Transverse colon (tissue), 4 donors: ENCODE measurements at places on chromosomes 16 and 17. TPM values are rescaled to one million over a fixed set of nuclear protein-coding genes. Genes with fewer than 3 reads are reported as not detected.
A peak's percentile ranks its signal among the peaks of the same experiment; 100 is the strongest.

Gene GNAO1
- total RNA-seq: 25.4 TPM

Gene RSKR
- 8.3 TPM for total RNA-seq

Gene LITAFD
- total RNA-seq: not detected

Gene ACAP1
- total RNA-seq: 4.8 TPM

Gene GDPD1
- 22.1 TPM for total RNA-seq

Gene KCNJ18
- not detected for total RNA-seq

Gene CFAP97D1
- not detected for total RNA-seq

Gene CACNG3
- not detected for total RNA-seq

Gene MMP15
- total RNA-seq: 77.6 TPM

Gene FBXW10
- not detected for total RNA-seq

Gene CCL17
- total RNA-seq: not detected

DNA sequence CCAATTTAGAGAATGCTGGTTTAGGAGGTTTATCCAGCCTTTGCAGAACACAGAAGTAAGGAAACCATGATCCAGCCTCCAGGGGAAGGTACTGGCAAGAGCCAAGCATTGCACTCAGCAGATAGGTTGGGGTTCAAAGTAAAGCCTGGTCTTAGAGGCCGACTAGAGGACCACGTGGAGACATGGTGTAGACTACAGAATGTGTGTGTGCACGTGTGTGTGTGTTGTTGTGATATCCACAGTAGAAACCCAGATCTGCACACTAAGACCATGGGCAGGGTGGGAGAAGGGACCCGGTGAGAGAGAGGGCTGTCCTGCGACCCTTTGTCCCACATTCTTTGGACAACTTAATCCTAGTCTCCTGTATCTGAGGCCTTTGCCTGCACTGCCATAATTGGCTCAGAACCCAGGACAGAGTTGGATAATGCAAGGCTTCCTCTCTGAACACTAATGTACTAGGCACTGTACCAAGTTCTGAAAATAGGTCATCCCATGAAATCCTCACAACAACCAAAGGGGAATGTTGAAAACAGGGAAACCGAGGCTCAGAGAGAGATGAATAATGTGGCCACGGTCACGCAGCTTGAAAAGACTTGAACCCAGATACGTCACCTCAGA lies 325.1 kb upstream of the HSBP1 start:
- H3K27ac ChIP-seq: no peak overlapping the region
- no peaks in the 10 kb centered on the region for H3K36me3 ChIP-seq
- H3K4me1 ChIP-seq: no peaks in the 10 kb centered on the region
- no peak for DNase-seq
- H3K27me3 ChIP-seq: no peaks in the 10 kb centered on the region

GRCh38 chr17:68581863-68582645 lies 19.1 kb downstream of the FAM20A start:
- H3K27ac ChIP-seq: no peak overlapping the region
- H3K36me3 ChIP-seq: no peaks in the 10 kb centered on the region

DNA sequence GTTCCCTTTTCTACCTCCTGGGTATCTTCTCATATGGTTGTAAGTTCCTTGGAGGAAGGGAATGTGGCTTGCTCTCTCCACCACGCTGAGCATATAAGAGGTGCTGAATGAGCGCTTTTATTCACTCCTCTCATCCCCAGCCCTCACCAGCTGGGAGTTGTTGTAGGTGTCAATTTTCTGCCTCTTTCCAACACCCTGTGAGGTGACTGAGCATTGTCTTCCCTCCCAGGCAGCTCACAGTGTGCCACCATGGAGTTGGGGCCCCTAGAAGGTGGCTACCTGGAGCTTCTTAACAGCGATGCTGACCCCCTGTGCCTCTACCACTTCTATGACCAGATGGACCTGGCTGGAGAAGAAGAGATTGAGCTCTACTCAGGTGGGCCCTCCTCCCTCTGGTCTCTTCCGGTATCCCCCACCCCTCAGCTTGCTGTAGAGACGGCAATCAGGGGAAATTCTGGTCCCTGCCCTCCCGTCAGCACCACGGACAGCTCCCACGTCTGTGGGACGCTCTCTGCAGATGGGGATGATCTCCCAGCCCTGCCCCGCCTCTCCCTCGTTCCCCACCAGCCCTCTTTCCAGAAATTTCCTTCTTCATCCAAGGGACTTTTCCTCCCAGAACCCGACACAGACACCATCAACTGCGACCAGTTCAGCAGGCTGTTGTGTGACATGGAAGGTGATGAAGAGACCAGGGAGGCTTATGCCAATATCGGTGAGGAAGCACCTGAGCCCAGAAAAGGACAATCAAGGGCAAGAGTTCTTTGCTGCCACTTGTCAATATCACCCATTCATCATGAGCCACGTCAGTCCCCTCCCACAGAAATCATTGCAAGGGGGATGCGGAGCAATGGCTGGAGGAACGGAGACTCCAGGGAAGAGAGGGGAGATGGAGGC lies 18.3 kb downstream of the CIITA start:
- peak; percentile 33 for DNase-seq
- no peak overlapping the region for H3K4me3 ChIP-seq
- H3K4me1 ChIP-seq: no peaks in the 10 kb centered on the region
- no peak overlapping the region for H3K27ac ChIP-seq

DNA sequence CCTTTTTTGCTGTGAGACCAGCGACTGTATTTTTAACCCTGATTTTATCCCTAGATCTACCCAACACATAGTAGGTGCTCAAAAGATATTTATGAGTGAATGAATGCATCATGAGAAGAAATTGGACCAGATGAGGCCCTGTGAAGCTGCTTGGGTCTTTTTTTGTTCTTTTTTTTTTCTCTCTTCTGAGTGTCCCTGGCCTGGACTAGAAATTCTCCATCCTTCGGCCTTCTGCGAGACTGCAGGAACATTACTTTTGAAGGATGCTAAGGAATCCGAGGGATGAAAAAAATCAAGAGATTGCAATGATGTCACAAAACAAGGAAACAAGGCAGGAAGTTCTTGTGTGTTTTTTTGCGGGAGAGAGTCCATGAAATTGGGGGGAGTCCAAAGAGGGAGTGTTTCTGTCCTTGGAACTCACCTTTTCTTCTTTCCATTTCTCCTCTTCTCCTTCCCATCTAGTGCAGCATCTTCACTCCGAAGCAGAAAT lies 560 bp upstream of the RUSF1 start:
- H3K4me3 ChIP-seq: peak overlapping the region; percentile 85
- no peak for DNase-seq
- H3K27me3 ChIP-seq: no peaks in the 10 kb centered on the region
- H3K4me1 ChIP-seq: peaks cover 17% of the 10 kb centered on the region

- H3K36me3 ChIP-seq: no peaks in the 10 kb centered on the region
- peaks cover 12% of the 10 kb centered on the region for H3K27me3 ChIP-seq
- no peak overlapping the region for H3K27ac ChIP-seq
- DNase-seq: no peak
- no peak overlapping the region for H3K4me3 ChIP-seq
Observed at GRCh38 chr16:71293919-71294318, 4.7 kb upstream of the CMTR2 start.

- no peak overlapping the region for H3K4me3 ChIP-seq
- H3K27me3 ChIP-seq: no peaks in the 10 kb centered on the region
- no peaks in the 10 kb centered on the region for H3K36me3 ChIP-seq
- no peak overlapping the region for H3K27ac ChIP-seq
- H3K4me1 ChIP-seq: no peaks in the 10 kb centered on the region
Observed at GRCh38 chr16:10296956-10297340, 88.9 kb upstream of the ATF7IP2 start.

GRCh38 chr16:65998443-65998842 lies 368.0 kb upstream of the CDH5 start:
- H3K4me3 ChIP-seq: no peak overlapping the region
- H3K36me3 ChIP-seq: no peaks in the 10 kb centered on the region
- H3K27me3 ChIP-seq: no peaks in the 10 kb centered on the region

- H3K36me3 ChIP-seq: no peaks in the 10 kb centered on the region
- H3K4me1 ChIP-seq: peaks cover 61% of the 10 kb centered on the region
- no peaks in the 10 kb centered on the region for H3K27me3 ChIP-seq
- H3K4me3 ChIP-seq: no peak overlapping the region
- no peak for DNase-seq
Observed at GRCh38 chr16:85625485-85626117, 12.5 kb downstream of the GSE1 start.

DNA sequence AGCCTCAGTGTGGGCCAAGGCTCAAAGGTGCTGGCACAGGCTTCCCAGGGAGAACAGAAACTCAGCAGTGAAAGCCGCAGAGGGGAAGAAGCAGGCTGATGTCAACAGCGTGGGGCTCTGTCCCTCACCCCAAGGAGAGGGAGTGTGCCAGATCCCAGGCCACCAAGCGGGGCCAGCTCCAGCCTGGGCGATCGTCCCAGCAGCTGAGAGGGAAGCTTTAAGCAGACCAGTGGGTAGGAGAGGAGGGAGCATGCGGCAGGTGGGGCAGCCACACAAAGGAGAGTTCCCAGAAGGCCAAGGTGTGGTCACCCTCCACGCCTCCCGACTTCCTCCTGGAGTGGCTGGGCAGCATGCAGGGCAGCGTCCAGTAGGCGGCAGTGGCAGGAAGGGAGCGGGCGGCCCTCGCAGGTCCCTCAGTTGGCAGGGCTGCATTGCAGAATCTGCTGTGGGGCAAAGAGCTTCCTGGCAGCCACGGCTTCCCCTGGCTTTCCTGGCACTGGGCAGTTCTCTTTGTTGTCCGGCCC lies 6.0 kb downstream of the SYNGR2 start:
- H3K27ac ChIP-seq: peak overlapping the region; percentile 90
- no peaks in the 10 kb centered on the region for H3K36me3 ChIP-seq
- H3K27me3 ChIP-seq: no peaks in the 10 kb centered on the region
- peaks cover 81% of the 10 kb centered on the region for H3K4me1 ChIP-seq
- H3K4me3 ChIP-seq: no peak overlapping the region

DNA sequence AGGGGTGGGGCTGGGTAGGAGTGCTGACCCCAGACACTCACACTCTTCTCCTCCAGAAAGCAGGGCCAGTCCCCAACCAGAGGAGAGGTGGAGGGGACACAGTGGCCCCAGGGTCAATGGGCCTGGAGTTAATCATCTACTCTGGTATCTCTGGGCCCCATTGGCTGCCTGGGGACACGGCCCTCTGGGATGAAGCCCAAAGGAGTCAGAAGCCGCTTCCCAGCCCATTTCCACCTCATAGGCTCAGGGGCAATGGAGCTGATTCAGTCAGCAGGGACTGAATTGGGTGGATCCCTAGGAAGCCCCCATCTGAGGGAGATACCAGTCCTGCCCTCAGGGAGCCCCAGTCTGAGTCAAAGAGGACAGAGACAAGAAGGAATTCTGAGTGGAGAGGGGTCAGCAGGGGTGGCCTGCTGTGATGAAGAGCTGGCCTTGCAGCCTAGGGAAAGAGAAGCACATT lies 2.9 kb upstream of the NAGS start:
- no peaks in the 10 kb centered on the region for H3K36me3 ChIP-seq
- no peak overlapping the region for H3K4me3 ChIP-seq
- no peak for DNase-seq
- H3K4me1 ChIP-seq: peaks cover 21% of the 10 kb centered on the region
- H3K27me3 ChIP-seq: peaks cover 33% of the 10 kb centered on the region
- no peak overlapping the region for H3K27ac ChIP-seq

DNA sequence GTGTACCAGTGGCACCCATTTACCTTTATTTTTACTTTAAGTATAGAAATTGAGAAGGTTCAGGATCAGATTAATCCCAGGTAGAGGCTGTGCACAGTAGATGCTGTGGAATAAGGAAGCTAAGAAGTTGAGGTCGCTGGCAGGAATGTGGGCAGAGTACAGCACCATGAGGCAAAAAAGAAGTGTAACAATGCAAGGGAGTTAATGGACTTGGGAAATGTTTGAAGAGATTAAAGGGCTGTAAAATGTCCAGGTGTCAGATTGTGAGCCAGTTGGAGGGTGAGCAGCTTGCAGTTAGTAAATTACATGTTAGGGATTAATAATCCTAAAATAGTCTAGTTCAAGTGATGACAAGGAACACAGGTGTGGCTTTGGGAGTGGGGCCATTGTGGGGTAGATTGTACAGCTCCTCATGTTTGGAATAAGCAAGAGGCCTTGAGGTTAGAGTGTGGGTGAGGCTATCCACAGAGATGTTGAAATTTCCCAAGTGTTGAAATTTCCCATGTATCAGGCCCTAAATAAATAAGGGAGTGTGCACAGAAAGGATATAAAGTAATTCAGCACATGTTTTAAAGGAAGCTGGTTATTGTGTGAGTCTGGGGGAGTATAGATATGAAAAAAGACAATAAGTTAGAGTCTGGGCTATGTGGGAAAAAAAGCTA lies 21.5 kb downstream of the TAT start:
- no peaks in the 10 kb centered on the region for H3K36me3 ChIP-seq
- H3K27ac ChIP-seq: no peak overlapping the region
- H3K4me1 ChIP-seq: no peaks in the 10 kb centered on the region
- no peaks in the 10 kb centered on the region for H3K27me3 ChIP-seq

DNA sequence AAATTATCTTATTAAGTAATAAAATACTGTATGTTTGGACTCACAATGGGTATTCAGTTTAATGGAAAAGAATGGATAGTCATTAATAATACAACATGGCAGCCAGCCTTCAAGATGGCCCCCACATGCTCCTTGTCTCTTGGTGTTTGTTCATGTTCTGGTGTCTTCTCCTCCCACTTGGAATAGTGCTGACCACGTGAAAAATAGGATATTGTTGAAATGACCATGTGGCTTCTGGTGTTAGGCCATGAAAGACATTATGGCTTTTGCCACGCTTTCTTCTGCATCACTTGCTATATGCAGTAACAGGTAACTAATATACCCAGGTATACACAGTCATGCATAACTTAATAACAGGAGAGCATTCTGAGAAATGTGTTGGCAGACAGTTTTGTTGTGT lies 341.0 kb downstream of the KCNJ2 start:
- H3K27ac ChIP-seq: no peak overlapping the region
- no peak overlapping the region for H3K4me3 ChIP-seq
- H3K27me3 ChIP-seq: no peaks in the 10 kb centered on the region
- DNase-seq: no peak
- H3K36me3 ChIP-seq: no peaks in the 10 kb centered on the region

- no peaks in the 10 kb centered on the region for H3K36me3 ChIP-seq
- no peak for DNase-seq
Observed at GRCh38 chr17:57531648-57532504, 213.2 kb downstream of the CCDC182 start.
